ENCODE measurements at places on chromosomes 16 and 17. TPM values are rescaled to one million over a fixed set of nuclear protein-coding genes. Genes with fewer than 3 reads are reported as not detected.
A peak's percentile ranks its signal among the peaks of the same experiment; 100 is the strongest.

- no peak for DNase-seq
Measured at GRCh38 chr16:19589771-19590302, 34.3 kb downstream of the VPS35L start.

DNA sequence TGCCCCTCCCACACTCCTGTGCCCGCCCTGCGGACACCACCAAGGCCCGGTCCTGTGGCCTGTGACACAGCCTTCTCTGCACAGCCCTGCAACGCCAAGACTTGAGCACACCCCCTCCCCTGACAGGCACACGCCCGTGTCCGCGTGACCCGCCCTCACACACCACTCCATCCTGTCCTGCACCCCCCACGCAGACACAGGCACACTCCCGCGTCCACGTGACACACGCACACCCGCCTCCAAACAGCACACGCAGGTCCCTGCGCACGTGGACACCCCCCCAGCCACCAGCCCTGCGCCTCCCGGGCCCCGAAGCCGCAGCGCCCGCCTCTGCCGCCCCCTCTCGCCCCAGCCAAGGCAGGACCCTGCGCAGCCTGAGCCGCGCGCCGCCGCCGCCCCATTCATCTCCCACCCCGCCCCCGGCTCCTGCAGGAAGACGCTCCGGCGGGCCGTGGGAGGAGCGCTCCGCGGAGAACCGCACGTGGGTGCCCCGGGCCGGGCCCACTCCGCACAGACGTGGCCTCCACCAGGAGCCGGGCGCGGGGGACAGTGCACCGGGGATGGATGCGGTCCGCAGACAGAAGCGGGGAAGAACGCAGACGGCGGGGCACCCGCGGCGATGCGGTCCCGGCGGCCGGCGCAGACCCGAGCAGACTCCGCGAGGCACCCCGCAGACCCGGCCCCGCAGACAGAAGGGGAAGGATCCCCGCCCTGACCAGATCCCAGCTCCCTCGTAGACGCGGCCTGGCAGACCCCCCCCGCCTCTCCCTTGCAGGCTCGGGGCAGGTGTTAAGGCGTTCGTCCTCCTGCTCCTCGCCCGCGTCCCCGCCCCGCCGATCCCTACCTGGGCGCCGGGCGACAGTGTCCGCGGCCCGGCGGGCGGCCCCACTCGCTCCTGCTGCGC lies 506 bp downstream of the CAMKK1 start:
- DNase-seq, result peak; percentile 84

KRTAP17-1 gene
- not detected for total RNA-seq

ARL17B gene
- 6.2 TPM for total RNA-seq

QPRT gene
- 12.9 TPM for total RNA-seq
